ENCODE measurements at places on chromosomes 3 and 15.

DNA sequence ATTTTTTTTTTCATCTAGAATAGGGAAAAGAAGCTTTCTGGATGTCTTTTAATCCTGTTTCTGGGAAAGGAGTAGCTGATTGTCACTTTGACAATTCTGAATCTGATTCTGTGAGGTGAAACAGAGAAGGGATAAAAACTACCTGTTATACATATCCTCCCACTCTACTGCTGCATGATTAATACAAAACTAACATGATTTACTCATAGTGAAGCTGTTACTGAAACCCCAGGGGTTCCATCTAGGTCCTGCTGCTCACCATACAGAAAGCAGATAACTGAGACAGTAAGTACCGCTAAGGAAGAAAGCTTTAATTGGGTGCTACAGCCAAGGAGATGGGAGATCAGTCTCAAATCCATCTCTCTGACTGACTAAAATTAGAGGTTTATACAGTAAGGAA lies 610.9 kb upstream of the ALCAM start:
- DNase-seq: no peak

DNA sequence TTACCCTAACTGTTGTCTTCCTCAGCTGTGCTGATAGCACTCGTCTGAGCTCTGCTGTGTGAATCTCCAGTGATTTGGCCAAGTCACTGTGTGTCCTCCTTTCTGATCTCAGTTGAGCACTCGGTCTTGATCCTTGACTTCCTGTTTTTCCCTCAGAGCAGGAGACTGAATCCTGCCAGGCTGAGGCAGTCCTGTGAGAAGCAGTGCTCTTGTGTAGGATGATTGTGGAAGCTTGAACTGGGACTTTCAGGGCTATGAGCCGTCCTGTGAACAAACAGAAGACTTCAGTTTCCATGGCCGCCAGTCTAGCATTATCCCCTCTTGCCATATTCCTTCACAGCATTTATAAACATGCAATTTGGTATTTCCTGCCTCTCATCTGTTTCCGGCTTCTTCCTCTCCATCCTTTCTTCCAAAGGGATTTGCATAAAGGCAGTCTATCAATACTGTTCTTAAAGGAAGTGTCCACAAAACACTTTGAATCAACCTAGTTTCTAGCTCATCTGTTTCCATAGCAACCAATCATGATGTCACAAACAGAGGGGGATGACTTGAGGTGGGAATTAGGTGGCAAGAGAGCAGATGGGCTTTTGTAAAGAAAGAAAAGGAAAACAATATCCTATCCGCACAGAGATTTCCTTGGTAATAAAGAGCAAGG lies 237.2 kb downstream of the AGBL1 start:
- DNase-seq: no peak

DNA sequence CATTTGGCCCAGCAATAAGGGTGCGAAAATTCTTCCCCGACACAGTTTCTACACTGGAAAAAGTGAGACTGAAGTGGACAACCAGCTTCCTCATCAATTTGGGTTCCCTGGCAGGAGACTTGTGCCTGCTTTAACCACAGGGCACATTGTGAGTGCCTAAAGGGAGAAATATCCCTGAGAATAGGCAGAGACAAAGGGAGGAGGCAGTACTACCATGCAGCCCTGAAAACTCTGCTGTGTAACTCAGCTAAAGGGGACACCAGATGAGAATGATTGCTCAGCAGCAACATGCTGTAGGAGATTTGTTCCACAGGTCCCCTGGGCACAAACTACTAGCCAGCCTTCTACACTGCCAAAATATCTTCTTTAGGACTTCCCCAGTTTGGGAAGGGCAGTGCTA lies 15.6 kb upstream of the KPNA4 start:
- no peak for DNase-seq

GRCh38 chr3:104764496-104764895 lies 602.2 kb upstream of the ALCAM start:
- DNase-seq: no peak

- no peak for DNase-seq
Observed at GRCh38 chr3:186220365-186220764, 111.5 kb upstream of the ETV5 start.

DNA sequence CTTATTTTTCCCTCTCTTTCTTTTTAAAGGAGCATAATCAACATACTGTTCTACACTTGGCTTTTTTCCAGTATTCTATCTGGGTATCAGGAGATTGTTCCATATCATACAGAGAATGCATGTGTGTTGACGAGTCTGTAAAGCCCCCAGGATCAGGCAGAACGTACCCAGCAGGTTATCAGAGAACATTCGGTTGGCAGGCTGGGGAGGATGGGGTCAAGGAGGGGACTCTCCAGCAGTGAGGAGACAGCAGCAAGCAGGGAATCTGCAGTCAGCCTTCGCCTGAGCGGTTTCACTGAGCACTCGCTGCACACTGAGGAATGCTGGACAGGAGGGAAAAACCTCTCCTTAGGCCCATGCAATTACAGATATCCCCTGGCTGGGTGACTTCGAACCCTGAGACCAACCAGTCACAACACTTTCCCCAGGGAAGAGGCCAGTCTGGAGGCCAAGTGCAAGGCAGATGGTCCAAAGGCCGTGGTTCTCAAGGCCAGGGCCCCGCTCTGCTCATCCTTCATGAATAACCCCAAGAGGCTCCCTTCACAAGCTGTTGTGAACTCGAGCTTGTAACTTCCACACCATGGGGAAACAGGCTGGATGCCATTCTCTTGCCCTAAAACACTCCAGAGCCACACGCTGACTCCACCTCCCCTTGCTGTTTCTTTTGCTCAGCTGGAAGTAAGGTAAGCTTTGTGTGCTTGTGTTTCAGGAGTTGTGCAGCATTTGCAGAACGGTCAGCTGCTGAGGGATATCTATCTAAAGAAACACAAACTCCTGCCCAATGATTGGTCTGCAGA lies 60.1 kb downstream of the PXYLP1 start:
- no peak for DNase-seq

- no peak for DNase-seq
Observed at GRCh38 chr3:9248522-9249271, 749 bp downstream of the SRGAP3 start.

GRCh38 chr15:79595995-79596622 lies 164.0 kb downstream of the MINAR1 start:
- DNase-seq: peak; percentile 69

DNA sequence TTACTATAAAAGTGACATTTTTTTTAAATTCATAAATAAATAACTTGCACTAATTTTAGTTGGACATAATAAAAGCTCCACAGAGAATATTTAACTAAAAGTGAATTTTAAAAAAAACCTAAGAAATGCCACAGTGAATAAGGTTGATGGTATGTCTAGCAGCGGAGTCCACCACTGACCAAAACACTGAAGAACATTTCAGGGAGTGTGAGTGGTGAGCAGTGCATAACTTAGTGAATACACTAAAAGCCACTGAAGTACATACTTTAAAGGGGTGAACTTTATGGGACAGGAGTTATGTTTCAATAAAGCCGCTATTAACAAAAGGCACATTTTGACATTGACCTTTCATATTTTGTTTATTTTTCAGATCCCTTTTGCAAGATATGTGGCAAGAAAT lies 32.3 kb downstream of the SRP14 start:
- no peak for DNase-seq

DNA sequence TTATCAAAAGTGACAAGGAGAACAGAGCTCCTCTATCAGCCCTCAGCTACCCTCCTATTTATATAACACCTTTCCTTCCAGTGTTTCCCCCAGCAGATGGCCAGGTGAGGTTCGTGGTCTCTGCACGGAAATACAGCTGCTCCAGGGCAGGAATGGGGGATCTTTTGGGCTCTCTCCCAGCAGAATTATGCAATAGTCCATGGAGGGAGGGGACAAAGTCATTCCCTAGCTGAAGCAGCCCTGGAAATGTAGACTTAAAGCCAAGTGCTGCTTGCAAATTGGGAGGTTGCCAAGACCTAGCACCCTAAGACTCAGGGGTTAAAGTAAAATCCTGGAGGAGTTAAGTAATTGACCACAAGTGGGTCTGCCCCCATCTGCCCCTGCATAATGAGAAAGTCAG lies 256.3 kb downstream of the LRTM1 start:
- no peak for DNase-seq

DNA sequence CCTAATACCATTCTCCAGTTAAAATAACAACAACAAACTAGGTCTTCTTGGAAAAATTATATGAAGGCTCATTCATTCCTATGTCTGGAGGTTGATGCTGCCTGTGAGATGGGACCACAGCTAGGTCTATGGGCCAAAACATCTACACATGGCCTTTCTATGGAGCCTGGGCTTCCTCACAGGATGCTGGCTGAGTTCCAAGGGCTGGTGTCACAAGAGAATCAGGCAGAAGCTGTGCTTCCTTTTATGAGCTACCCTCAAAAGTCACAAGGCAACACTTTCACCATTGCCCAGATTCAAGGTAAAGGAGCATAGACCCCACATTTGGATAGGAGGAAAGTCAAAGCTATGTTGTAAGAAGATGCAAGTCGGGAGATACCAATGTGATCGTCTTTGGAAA lies 4.6 kb upstream of the RTP2 start:
- no peak for DNase-seq

DNA sequence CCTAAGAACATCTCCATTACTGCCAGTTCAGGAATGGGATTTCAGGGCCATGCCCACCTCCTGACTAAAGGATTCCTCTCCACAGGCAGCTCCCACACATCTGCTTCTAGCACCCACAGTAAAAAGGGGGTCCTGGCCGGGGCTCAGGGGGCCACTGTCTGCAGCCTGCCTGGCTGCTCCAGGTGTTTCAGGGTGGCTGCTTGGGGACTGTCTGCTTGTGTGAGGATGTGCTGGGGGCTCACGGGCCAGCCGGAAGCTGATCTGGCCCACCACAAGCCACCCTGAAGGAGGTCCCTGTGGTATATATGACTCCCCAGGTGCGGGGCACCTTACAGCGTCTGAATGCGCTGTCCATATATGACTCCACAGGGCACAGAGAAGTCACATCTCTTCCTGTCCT lies 135.4 kb downstream of the NSMCE3 start:
- DNase-seq: no peak

DNA sequence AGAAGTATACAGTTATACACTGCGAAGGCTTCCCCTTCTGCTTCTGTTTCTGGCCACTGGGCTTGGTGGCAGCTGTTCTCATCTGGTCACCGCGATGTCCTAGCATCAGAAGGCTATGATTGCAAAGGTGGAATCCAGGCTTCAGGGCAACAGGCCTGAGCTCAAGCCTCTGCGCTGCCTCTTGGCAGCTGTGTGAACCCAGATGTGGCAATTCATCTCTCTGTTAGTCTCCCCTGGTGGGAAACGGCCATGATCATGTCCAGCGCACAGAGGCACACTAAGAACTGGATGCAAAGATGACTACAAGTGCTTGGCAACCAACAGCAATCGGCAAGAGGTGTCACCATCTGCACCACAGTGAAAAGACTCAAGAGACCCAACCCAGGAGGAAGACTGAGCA lies 78.9 kb downstream of the PCSK6 start:
- no peak for DNase-seq

DNA sequence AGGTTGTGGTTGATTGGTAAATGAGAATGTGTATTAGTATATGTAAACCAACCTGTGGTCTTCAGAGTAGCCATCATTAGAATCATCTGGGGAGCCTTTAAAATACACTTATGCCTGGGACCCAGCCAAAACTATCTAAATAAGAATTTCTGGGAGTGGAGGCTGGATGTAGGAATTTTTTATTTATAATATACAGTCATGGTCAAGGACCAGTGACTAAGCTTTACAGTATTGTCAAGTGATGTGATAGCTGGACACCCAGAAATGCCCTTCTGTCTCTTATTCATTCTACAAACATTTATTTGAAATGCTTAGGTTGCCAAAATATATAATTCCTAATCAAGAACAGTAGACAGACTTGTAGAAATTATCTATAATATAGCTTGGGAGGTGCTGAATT lies 132.2 kb downstream of the MBNL1 start:
- peak; percentile 73 for DNase-seq

GRCh38 chr3:111961461-111962164 lies 17.2 kb upstream of the ABHD10 start:
- no peak for DNase-seq

DNA sequence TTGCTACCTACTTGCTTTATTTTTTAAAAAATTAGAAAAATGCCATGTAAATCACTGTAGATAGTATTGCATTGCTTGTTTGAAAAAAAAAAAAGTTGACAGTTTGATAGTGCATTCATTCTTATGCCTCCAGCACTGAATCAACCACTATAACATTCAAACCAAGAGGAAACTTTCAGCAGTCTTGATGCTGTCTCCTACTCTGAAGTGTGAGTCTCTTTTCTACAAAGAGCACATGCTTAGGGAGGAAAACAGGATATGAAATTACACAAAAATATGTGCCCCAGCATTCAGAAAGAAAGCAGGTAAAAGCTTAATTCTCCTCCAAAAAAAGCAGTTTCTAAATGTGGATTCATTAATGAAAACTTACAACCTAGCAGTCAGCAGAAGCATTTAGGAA lies 78.3 kb downstream of the ZBTB20 start:
- DNase-seq: no peak

Data from HS-5 (cell line).